ENCODE measurements at places on chromosomes 1 and 21.

- DNase-seq: no peak
These were observed 283.0 kb downstream of the PAPPA2 start for GRCh38 chr1:176745945-176746344.

DNA sequence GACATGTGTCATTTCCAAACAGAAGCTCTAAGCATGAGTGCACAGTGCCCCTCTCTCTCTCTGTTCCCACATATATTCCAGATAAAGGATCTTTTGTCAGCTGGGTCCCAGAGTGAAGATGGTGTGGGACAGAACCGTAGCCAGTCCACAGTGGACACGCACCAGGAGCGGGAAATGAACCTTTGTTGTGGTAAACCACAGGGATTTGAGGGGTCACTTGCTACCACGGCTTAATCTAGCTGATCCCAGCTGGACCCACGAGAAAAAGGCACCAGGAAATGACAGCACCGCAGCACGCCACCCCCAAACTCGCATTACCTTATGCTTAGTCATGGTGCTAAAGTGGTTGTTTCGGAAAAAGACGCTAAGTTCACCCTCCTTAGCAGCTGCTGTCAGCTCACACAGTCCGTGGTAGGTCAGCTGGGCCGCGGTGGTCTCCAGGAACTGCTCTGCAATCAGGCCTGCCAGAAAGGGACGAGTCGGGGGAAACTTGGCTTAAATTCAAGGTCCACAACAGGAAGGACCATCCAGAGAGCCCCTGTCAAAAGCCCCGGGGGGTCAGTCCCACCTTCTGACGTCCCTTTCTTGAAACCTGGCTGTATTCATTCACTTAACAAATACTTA lies 7.5 kb downstream of the MINDY1 start:
- no peak for DNase-seq

DNA sequence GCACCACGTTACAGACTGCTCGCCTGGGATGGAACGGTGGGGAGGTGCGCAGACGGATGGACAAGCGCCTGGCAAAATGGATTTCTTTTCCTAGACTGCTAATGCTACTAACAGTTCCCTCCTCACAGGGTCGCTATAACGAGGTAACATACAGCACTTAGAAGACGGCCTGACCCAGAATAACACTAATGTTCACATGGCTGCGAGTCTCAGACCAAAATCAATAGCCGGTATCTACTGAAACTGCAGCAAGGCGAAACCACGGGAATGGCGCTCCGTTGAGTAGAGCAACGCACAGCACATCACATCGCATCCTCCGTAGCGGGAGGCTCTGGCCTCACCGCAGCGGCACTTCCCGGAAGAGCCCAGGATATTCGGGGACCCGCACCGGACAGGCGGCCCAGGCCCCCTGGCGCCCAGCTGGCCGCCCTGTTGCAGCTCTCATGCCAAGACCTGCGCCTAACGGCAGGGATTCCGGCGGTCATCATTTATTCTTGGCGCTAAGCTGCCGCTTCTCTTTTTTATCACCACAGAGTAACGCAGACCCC lies 46.6 kb downstream of the VPS26C start:
- peak; percentile 22 for DNase-seq

- DNase-seq: no peak
These were observed 1.2 kb upstream of the ABL2 start for GRCh38 chr1:179230721-179231120.

GRCh38 chr1:159900086-159900680 lies at the start of gene CFAP45:
CFAP45 (minus strand) TSS chr1:159900165; CDS start chr1:159900098, 67 bp downstream.
- DNase-seq: no peak

DNA sequence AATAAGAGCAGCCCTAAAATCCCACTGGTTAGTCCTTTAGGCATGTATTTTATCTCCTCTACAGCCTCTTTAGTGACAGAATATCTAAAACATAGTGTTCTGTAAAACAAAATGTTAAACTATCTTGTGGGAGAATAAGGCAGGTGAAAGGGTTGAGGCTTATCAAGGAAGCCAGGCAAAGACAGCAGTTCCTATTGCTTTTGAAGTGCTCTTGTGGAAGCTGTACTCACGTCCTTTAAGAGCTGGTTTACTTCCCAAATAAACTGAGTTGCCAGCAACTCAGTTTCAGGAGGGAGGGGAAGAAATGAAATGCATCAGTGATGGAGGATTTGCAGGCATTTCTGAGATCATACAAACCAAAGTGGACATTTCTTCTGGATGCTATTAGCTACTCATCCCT lies 529.6 kb upstream of the ZRANB2 start:
- no peak for DNase-seq

DNA sequence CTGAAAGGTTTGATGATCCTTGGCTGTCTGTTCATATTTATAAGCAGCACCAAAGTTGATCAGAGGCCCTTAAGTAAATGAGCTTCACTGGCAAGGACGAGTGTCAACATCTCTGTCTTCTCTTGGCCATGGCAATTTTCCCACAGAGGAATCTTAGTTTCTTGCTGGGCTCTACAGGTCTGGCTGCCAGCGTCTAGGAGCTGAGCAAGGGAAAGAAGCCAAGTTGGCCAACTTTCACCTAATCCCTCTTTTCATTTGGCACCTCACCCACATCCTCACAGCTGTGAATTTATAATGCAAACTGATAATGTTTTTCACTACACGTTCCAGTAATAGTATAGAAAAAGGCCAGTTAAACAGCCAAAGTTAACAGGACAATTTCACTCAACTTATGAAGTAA lies 99.0 kb upstream of the LBR start:
- DNase-seq: no peak

DNA sequence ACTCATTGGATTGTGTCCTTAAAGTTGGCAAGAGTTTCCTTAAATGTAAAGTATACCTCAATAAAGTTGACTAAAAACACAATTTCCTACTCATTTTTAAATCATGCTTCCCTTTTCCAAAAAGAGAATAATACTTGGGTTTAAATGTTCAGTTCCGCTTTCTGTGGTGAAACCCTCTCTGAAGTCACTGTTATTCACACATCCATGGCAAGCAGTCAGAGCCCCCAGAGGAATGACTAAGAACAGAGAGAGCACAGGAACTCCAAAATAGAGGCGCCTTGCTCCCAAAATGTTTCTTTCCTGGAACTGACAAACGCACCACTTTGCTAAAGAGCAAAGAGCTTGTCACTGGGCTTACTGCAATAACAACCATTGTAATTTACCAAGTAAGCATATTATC lies 142.5 kb downstream of the TIAM1 start:
- DNase-seq: no peak

- no peak for DNase-seq
These were observed 18.1 kb upstream of the WASF2 start for GRCh38 chr1:27507960-27508665.

DNA sequence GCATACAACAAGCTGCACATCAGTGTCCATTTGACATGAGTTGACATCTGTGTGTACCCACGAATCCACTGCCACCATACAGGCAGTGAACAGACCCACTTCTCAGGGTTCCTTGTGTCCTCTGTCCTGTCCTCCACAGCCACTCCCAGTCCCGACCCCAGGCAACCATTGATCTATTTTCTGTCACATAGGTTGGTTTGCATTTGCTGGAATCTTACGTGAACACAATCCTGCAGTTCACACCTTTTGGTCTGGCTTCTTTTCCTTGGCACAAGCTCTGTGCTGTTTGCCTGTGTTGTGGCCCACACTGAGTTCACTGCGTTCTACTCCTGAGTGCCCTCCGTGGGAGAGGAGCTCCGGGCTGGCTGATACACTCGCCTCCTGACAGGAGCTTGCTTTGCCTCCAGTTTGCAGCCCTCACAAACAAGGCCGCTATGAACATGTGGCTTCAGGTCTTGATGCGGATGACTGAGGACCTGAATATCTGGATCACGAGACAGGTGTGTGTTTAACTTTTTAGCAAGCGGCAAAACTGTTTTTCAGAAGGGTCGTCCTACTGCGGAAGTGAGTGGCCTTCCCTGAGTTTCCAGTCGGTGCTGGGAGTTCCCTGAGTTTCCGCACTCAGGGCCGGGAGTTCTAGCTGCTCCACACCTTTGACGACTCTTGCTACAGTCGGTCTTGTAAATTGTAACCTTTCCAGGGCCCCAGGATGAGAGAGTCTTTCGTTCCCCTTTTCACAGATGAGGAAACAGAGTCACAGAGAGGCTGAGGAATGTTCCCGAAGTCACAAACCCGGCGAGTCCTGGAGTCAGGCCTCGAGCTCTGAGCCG lies 13.0 kb upstream of the COL18A1 start:
- DNase-seq: no peak

GRCh38 chr1:111965781-111966443 lies 23.6 kb downstream of the KCND3 start:
- DNase-seq: no peak

DNA sequence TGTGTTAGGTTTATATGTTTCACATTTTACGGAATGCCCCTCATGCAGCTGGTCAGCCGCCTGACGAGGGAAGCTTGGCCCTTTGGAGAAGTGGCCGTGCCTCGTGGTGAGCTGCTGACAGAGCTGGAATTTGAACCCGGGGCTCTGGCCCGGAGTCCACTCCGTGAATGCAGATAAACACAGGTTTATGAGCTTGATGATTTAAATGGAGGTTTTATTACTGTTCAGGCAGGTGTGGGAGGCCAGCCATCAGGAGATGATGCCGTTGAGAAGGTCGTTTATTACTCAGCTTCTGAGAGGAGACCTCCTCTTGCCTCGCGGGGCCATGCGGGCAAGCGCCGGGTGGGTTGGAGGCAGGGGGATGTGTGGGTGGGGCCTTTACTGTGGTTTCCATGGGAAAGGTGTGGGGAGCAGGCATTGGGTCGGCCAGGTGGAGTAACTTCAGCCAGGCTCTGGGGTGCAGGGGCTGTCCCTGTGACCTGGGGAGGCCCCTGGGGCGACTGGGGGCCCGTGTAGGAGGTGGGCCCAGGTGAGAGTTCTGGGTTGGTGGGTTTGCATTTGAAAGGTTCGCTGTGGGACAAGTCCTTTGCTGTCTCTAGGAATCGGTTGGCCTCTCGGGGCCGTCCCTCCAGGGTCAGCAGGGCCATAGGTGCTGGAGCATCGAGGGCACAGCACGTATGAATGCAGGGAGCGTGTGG lies 22.0 kb downstream of the PRKCZ start:
- DNase-seq: no peak

- no peak for DNase-seq
These were observed 114.9 kb downstream of the DENND1B start for GRCh38 chr1:197660389-197660788.
